T follicular helper cell (primary cell): ENCODE measurements at places on chromosomes 1 and 21.

GRCh38 chr21:38351961-38352521 is 95.2 kb downstream of the KCNJ15 start:
- no peak for DNase-seq

GRCh38 chr1:177092001-177092400 is 72.5 kb downstream of the ASTN1 start:
- DNase-seq: no peak

DNA sequence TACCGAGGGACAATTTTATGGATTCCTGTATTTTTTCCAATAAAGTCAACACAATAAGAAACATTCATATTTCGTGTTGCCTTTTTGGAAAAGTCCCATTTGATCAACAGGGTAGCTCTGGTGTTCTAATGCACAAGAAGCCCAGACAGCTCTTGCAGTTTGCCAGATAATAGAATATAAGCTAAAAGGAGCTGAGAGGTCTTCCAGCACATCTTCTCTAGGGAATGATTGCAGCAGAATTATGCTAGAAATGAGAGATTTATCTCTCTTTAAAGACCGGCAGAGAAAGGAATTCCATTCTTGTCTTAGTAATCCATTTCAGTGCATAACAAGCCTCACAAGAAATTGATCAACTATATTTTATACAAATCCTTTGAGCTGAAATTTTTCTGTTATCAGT is 25.0 kb upstream of the DDX59 start:
- no peak for DNase-seq

DNA sequence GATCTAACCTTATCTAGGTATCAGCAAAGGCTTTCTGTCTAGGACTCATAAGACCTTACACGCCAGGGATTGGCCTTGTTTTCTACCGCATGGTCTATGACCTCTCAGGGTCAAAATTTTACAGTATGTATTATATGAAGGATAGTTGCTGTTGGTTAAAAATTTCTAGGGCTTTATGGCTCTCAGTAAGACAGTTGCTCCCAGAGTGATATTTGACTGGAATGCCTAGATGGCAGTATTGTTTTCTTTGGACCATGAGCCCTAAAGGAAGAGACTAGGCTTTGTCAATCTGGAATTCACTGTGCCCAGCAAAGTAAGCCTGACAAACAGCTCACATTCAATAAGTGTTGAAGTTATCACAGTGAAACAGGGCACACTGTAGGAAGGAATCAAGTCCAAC is 37.6 kb downstream of the C1orf87 start:
- no peak for DNase-seq

- no peak for DNase-seq
Observed at GRCh38 chr1:35269201-35269988, 886 bp downstream of the ZMYM4 start.

- peak; percentile 49 for DNase-seq
Observed at GRCh38 chr1:17419626-17420328, 19.7 kb downstream of the RCC2 start.
